ENCODE measurements at places on chromosomes 7 and 10.

DNA sequence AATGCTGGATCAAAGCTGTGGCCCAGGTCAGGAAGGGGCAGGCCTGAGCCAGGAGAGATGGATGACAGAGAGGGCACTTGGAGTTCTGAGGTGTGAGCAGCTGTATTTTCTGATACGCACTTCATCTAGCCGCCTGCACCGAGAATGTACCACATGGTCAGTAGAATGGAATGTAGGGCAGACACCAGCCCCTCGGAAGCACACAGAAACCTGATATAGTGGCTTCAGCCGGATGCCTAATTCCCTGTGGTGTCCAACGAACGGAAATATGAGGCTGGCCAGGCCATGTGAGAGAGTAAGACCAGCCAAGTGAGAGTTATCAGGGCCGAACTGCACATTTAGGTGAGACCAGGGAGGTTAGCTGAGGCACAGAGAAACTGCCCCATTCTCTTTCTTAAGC is 46.7 kb upstream of the PLCE1 start:
- DNase-seq, result peak; percentile 62

GRCh38 chr10:3647074-3647473 is 137.9 kb downstream of the KLF6 start:
- no peak for DNase-seq

GRCh38 chr7:99106411-99106810 is 37.5 kb downstream of the SMURF1 start:
- no peak for DNase-seq

GRCh38 chr7:19139706-19140327 is 5.4 kb downstream of the FERD3L start:
- DNase-seq, result peak; percentile 71

- peak; percentile 56 for DNase-seq
Observed at GRCh38 chr7:47091141-47091540, 490.8 kb downstream of the TNS3 start.

DNA sequence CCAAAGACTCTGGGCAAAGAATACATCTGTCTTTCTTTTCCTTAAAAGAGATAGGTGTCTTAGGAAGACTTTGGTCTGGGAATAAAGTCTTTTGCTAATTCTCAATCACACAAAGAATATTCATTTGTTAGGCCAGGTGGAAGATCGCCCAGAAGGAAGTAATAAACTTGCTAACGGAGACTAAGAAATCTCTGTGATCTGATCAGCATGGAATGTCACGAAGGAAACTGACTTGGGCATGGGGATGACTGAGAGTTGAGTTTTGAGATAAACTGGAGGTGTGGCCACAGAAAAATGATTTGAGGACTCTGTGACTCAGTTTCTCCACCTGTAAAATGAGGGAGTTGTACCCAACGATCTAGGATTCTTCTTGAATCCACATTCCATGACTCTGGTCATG is 161.1 kb upstream of the SVIL start:
- peak; percentile 47 for DNase-seq

GRCh38 chr7:80981405-80981804 is 62.6 kb upstream of the SEMA3C start:
- no peak for DNase-seq

DNA sequence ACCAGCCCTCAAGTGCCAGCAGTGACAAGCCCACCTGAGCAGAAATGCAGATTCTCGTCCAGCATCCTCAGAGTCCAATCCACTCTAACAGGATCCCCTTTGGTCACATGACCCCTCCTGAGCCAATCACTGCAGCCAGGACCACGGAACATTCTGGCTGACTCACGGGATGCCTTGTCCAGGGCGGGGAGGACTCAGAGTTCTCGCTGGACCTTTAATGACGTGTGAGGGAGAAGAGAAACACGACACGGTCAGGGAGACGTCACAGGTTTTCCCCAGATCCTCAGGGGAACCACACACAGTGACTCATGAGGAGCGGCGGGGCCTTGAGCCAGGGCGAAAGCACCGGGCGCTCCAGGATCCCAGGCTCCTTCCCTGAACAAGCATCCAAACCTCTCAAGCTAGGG is 155.7 kb downstream of the PTPRN2 start:
- DNase-seq, result peak; percentile 90

DNA sequence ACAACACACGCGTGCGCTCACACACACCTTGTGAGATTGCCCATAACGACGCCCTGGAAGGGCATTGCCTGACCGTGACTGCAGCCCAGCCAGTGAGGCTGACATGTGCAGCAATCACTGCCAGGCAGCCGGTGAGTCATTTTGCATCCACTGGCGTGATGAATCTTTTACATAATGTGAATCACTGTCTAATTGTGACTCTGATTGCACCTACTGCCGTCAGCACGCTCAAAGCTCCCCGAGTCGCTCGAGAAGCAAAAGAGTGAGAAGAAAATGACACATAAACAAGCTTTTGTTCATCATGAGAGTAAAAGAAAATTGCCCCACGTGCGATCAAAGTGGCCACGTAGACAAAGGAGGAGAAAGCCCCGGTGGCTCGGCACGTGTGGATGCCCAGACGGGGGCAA is 117.4 kb upstream of the PFKP start:
- no peak for DNase-seq

GRCh38 chr7:87628780-87629569 is 777 bp downstream of the RUNDC3B start:
- DNase-seq, result peak; percentile 29

DNA sequence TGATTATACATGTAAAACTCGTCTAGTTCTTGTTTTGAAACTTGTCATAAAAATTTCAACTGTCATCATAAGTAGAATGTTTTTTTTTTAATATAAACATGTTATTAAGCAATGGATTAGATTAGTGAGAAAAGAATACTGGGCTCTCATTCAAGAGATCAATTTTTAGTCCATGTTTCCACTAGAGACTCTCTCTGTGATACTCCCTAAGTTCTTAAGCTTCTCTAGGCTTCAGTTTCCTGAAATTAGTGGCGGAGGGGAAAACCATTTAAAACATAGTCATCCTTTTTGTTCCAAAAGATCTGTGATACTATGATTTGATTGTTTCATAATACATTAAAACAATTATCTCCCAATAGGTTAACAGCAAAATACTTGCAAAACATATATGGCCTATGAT is 142.2 kb downstream of the AGMO start:
- no peak for DNase-seq

GRCh38 chr10:12397147-12397896 is 48.0 kb downstream of the CAMK1D start:
- no peak for DNase-seq

GRCh38 chr7:77661816-77662215 is 34.4 kb upstream of the RSBN1L start:
- no peak for DNase-seq

DNA sequence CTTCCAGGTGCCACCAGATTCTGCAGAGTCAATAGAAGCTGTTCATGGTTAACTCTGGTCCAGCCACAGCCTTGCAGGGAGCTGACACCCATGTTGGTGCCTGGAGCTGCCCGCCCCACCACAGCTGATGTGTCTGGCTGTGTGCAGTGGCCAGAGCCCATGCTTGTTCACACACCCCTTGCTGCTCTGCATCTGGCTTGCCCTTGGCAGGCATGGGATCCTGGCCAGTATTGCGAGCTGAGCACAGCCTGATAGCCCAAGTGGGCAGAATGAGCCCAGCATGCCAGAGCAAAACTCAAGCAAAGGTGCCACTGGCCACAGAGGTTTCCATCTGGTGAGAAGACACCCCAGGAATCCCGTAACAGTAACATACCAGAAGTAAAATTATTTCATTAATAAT is 843.6 kb downstream of the SORCS1 start:
- no peak for DNase-seq

- peak; percentile 5 for DNase-seq
Observed at GRCh38 chr7:149689291-149689721, 84.1 kb downstream of the ZNF467 start.

DNA sequence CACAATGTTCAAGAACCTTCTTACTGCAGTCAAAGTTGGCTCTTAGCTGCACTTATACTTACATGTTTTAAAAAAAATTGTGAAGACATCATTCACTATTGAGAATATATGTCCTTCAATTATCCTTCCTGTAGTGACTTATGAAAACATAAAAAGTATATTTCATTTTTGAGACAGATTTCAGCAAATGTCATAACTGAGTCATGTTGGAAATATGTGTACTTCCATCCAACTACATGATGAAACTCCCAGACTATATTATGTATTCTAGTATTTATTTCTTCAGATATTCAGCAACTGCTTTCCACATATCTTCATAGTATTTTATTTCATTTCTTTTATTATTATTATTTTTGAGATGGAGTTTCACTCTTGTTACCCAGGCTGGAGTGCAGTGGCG is 160.2 kb downstream of the ARHGAP12 start:
- no peak for DNase-seq

DNA sequence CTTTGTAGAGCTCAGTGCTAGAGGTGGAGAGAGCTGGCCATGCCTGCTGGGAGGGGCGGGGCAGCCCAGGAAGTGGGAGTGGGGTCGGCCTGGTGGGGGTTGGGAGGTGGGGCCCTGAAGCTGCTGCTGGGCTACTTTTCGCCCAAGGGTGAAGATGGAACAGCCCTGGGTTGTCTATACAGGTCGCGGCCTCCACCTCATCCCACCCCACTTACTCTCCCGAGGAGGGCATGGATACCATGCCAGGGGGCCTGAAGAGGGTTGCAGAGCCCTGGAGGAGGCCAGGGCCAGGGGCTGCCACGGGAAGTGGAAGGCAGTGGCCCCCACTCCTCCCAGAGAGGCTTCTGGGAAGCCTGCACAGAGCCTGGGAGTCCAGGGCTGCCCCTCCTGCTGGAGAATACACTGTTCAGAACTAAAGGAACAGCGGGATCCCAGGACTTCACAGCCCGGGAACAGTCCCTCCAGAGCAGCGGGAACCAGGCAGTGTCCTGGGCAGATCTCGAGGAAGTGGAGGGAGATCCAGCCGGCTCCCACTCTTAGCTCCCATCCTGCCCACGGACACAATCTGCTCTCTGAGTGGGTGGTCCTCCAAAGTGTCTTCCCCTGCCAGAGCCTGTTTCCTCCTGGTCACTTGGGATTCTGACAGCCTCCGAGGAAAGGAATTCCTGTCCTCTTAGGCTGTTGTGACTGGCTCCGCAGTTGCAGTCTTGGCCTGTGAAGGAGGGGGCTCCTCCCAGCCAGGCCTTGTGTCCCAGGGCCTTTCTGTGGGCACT is 23.5 kb downstream of the MAT1A start:
- peak; percentile 51 for DNase-seq

GRCh38 chr10:30825022-30825421 is 195.5 kb upstream of the LYZL2 start:
- no peak for DNase-seq

- DNase-seq, result peak; percentile 72
Observed at GRCh38 chr7:157703534-157704195, 366.9 kb downstream of the DNAJB6 start.

GRCh38 chr10:103451091-103451813 is 918 bp downstream of the CALHM2 start:
- DNase-seq, result peak; percentile 95

DNA sequence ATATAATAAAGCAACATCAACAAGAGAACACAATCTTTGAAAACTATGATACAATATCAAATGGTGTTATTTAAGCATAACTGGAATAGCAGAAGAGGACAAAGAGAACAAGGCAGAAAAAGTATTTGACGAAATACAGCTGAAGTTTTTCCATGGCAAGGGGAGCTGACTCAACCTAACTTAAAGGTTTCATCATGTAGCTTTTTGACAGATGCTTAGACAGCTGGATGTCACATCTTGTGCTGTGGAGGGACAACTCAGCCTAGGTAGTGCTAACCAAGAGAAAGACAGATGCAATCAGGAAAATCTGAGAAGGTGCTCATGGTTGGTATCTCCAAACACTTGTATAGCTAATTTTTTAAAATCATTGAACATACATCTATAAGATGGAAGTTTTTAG is 208.2 kb downstream of the TFEC start:
- DNase-seq, result no peak

DNA sequence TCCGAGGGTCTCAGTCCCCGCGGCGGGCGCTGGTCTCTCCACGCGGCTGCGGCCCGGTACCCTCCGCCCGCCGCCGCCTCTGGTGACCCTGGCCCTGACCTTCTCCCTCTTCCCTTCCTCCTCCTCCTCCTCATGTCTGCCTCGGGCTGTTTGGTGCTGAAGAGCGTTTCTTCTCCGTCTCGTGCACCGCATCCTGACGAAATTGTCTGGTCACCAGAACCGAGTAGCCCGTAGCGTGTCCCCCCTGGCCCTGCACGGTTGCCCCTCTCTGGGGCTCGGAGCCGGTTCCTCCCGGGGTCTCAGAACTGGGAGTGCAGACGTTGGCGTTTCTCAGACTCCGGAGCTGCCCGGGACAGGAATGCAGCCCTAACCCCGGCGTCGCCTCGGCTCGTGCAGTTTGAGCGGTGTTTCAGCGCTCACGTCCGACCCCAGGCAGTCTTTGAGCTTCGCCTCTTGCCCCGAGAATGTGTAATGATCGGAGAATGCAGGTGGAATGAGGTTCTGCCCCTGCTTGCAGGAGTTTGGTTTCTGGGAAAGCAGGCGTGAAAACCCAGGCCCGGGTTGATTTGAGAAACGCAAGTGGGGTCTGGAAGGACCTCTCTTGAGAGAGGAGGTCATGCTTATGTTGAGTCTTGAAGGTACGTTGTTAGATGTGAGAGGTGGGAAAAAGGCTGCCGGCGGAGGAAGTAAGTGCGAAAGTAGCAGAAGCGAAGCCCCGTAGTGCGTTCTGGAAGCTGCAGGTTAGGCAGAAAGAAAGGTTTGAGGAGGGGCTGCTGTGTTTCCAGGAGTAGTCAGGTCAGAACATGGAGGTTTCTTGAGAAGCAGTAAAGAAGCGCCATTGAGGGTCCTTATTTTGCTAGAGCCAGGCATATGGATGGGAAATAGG is 743 bp downstream of the RBM17 start:
- no peak for DNase-seq

DNA sequence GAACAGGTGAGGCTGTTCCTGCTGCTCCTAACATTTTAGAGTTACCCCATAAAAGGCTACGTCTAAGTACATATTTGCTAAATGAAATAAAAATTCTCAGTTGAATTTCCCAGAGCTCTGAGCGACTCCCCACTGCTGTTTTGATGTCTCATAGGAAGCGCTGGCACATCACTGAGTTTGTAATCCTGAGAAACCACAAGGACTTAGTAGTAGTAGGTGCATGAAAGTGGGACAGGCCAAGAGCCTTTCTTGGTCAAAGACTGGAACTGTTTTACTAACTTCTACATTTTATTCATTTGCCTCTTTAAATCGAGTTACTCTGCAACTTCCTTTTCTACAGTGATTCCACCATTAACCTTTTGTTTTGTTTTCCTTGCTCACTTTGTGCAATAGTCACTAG is 85.9 kb downstream of the XPNPEP1 start:
- DNase-seq, result no peak

DNA sequence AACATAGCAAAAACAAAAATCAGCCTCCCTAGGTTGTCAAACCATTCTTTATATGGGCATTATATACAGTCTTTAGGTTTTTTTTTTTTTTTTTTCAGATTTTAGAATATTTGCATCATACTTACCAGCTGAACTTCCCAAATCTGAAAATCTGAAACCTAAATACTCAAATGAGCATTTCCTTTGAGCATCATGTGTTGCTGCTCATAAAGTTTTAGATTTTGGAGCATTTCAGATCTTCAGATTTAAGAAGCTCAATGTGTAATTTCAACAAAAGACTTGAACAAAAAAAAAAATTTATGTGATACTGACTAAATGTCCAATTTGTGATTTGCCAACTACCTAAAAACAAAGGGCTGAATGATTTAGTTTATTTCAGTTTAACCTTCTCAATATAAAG is 13.6 kb downstream of the FAM3C start:
- DNase-seq, result no peak
